Mesothelial cell of epicardium (in vitro differentiated cells): ENCODE measurements at places on chromosomes 1 and 21. TPM values are rescaled to one million over a fixed set of nuclear protein-coding genes. Genes with fewer than 3 reads are reported as not detected.

The ZSWIM5 gene
- 2.0 to 2.5 TPM (median 2.4 TPM) in 3 replicates for total RNA-seq

The XPR1 gene
- total RNA-seq, result 36.3 to 38.1 TPM (median 37.9 TPM) in 3 replicates

The OLFML2B gene
- 4.4 to 4.8 TPM (median 4.8 TPM) in 3 replicates for total RNA-seq

The IFI16 gene
- 83.8 to 87.3 TPM (median 83.9 TPM) in 3 replicates for total RNA-seq

The CRYAA gene
- total RNA-seq, result not detected in 3 replicates

The SPRR4 gene
- total RNA-seq, result not detected in 3 replicates

The RGS13 gene
- 1.1 to 1.8 TPM (median 1.2 TPM) in 3 replicates for total RNA-seq

The NBL1 gene
- 20.0 to 22.9 TPM (median 20.3 TPM) in 3 replicates for total RNA-seq

The LRRC71 gene
- total RNA-seq, result 0.11 to 0.34 TPM (median 0.13 TPM) in 3 replicates

The ALG6 gene
- total RNA-seq, result 20.0 to 21.7 TPM (median 20.3 TPM) in 3 replicates

The GPX7 gene
- 57.7 to 62.6 TPM (median 61.8 TPM) in 3 replicates for total RNA-seq

The NBPF6 gene
- total RNA-seq, result not detected in 3 replicates

The MYOG gene
- total RNA-seq, result not detected in 3 replicates

The ST6GALNAC3 gene
- total RNA-seq, result 62.3 to 64.8 TPM (median 64.6 TPM) in 3 replicates

The NR1I3 gene
- not detected in 3 replicates for total RNA-seq

DNA sequence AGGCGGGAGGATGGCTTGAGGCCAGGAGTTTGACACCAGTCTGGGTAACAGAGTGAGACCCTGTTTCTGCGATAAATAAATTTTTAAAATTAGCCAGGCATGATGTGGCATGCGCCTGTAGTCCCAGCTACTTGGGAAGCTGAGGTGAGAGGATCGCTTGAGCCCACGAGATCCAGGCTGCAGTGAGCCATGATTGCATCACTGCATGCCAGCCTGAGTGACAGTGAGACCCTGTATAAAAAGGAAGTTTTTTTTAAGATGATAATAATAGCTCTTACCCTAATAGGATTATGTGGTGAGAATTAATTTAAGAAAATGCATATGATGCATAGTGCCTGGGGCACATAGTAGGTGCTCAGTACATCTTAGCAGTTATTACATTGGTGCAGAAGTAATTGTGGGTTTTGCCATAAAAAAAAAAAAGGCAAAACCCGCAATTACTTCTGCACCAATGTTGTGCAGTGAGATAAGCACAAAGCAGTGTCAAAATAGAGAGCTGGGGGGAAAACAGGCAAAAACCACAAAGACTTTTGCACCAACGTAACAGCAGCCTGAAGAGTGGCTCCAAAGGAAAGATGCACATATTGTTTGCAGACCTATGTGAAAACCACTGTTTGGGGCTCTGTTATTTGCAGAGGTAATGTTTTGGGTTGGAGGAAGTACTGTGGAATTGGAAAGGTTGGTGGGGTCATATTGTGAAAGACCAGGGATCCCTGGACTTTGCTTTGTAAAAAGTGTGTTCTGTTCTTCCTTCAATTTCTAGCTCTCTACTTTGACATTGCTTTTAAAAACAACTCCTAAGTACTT, 72.4 kb downstream of the PLXNA2 start:
- DNase-seq, result no peak

DNA sequence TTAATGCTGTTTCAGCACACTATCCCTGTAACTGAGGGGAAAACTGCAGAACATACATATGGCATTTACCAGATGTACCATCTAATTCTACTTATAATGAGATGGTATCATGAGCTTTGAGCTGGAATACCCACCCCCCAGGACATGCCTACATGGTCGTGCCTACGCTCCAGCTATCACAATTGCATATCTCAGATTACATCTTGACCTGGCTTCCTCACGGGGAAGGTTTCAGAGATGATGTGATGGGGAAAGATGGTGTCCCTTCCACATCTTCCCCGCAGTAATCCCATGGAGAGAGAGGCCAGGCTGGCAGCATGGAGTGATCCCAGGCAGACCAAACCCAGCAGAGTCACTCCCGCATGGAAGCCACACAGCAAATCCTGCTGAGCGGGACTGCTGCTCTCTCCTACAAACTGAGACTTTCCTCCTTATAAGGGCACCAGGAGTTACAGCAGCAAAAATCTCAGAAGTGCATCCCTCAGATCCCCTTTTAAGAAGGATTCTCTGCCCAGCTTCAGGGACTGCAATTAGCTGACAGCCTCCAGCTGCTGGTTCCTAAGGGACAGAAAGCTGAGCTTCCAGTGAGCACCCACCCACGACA, 67.1 kb downstream of the KCNH1 start:
- DNase-seq, result no peak

DNA sequence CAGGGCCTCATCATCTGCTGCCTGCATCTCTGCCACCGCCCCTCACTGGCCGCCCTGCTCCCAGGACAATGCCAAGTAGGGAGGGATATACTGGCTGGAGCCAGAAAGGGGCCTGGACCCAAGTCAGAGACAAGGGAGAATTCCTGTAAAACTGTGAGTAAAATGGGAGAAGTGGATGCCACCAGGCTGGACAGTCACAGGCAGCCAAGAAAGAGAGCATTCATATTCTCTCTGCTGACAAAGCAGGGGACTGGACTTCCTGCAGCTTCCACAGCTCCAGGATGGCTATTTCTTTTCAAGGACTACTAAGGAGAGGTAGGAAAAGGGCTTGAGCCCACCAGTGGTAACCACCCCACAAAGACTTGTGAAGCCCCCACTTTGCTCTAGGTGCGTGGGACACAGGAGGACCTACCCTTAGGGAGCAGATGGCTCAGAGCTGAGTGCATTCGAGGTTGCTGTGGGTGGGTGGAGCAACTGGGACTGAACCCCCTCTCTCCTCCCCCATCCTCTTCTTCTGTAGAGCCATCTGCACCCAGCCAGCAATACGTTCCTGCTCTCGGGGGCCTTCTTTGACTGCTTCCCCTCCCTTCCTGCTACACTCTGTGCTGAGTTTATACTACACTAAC, 57.5 kb downstream of the GLIS1 start:
- no peak for DNase-seq

DNA sequence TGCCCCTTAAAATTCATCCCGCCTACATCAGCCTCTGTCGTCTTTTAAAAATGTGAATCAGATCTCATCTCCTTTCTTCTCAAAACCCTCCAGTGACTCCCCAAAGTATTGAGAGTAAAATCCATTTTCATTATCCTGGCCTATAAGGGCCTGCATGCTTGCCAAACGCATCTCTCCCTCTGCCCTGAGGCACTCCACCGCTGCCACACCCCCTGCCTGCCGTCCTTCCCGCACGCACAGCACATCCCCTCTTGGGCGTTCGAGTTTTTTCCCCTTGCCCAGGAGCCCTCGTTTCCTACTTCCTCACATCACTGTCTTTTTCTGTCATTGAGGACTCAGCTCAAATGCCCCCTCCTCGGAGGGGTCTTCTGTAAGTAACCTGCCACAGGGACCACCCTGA, 53.3 kb upstream of the MTR start:
- DNase-seq, result no peak

DNA sequence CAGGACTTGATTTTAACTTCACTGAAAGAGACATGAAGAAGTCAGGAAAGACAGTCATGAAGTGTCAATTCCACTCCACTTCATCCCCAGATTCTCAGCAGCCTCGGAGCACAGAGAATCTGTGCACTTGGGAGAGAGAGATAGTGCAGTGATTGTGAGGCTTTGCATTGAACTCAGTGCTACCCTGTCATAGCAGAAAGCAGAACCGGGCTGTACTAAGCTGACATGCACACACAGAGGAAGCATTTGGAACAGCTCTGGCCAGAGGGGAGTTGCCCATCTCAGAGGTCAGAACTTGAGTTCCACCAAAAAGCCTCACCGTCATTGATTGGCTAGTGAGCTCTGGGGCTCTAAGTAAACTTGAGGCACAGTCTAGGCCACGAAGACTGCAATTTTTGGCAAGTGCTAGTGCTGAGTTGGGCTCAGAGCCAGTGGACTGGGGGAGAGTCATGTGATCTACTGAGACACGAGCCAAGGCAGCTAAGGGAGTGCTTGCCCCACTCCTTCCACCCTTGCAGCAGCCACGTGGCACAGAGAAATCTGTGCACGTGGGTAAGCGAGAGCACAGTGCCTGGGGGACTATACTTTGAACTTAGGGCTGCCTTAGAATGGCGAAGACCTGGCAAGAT, 810.2 kb upstream of the ADAMTS5 start:
- DNase-seq, result no peak

DNA sequence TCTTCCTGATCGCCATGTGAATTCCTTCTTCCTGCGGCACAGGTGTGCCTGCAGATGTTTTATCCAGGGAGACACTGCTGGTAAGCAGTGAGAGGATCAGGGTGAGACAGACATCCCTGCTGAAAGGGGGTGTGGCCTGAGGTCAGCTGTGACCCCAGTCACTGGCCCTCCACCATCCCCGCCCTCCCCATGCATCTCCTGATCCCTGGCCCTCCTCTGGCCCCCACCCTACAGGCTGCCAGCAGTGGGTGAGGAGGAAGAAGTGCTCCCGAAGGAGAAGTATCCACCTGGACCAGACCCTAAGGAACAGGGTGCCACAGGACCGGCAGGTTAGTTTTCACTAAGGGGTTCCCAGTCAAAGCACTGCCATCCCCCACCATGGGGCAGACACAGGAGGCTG, 85.3 kb downstream of the GLIS1 start:
- no peak for DNase-seq

GRCh38 chr1:10671090-10671489, 125.4 kb downstream of the CASZ1 start:
- DNase-seq, result no peak

GRCh38 chr1:20329793-20330542, 39.3 kb downstream of the VWA5B1 start:
- no peak for DNase-seq

DNA sequence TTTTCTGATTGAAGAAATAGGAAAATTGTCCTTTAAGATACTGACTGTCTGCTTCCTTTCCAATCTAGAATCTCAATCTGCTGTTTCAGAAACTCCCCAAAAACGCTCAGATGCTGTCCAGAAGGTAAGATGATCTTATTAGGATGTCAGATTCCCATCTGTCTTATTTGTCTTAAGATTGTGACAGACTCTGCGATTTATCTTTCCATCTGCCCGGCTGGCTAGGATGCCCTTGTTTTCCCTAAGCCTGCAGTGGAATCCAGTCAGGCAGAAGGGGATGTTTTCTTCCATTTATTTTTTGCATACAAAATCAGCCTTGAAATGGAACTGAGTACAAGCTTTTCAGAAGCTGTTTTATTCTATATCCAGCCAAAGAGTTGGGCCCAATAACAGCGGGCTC, 96.5 kb downstream of the FMN2 start:
- no peak for DNase-seq

- DNase-seq, result no peak
Observed at GRCh38 chr1:234062166-234062565, 157.7 kb downstream of the SLC35F3 start.

DNA sequence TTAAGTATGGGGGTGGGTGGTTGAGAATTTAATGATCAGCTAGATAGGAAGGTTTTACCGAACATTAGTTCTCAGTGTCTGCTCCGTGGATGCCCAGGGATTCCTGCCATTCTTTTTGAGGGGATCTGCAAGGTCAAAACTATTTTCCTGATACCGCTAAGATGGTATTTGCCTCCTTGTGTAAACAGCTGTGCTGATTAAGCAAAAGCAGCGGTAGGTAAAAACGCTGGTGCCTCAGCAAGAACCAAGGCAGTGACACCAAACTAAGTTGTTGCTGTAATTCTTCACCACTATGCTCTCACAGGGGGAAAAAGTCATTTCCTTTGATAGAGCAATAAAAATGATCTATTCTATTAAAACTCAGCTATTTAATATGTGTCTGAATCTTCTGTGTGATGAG, 229.0 kb downstream of the FMN2 start:
- DNase-seq, result no peak

- no peak for DNase-seq
Observed at GRCh38 chr1:169338617-169339016, 29.0 kb downstream of the NME7 start.

DNA sequence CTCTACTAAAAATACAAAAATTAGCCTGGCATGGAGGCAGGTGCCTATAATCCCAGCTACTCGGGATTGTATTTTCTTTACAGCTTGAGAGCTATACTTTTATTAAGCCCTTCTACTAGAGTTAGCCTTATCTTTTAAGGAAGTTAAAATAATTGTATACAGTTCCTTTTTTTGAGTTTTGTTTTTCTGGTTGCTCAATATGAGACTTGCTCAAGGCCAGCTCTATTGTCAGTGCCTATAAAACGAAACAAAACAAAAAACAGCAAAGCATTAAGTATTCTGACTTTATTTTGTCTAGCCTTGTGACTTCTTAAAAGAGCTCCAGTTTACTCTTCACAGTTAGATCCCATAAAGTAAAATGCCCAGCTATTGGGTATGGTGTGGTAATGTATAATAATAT, 17.2 kb downstream of the PKN2 start:
- no peak for DNase-seq

DNA sequence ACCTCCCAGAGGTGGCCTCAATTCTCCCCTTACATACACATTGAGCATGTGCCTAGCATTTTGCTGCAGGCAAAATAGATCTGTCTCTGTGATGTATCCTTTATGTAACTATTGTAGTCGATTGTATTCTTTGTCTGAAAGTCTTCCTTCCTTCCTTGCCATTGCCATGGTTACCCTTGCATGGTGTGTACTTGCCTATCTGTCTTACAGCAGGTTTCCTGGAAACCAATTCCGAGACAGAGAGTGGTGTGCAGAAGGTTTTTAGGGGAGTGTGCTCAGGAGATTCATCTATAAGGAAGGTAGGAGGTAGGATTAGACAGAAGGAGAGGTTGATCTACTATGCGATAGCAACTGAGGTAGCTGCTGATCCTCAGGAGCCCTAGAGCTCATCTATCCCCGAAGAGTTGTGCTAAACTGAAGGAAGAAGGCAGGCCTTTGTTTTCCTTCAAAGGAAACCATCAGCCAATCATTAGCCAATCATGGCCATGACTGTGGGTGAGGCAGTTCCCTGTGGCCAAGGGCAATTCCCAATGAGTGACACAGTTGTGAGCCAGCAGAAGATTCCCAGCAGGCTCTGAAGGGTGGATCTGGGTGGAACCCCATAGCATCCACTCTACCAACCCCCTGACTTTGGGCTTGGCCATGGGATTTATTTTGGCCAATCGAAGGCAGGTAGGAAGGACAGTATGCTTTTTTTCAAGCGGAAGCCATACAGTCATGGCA, 15.0 kb downstream of the CITED4 start:
- DNase-seq, result no peak
